ENCODE measurements at places on chromosomes 13 and 19. TPM values are rescaled to one million over a fixed set of nuclear protein-coding genes. Genes with fewer than 3 reads are reported as not detected.

The KL gene
- total RNA-seq = 1.3 TPM

The ANKLE1 gene
- 0.53 TPM for total RNA-seq

The ZNF132 gene
- 6.4 TPM for total RNA-seq

The RAB3D gene
- 12.2 TPM for total RNA-seq

The APOC1 gene
- 10.0 TPM for total RNA-seq

The ADM5 gene
- 0.28 TPM for total RNA-seq

The GCDH gene
- total RNA-seq = 25.2 TPM

The PRR20C gene
- total RNA-seq = not detected

The ZNF225 gene
- total RNA-seq = 3.9 TPM

The POU2F2 gene
- total RNA-seq = 1.6 TPM

The ZNF814 gene
- total RNA-seq = 11.4 TPM

The CCDC169 gene
- 0.20 TPM for total RNA-seq

The EHD2 gene
- 61.9 TPM for total RNA-seq

The KIR3DL1 gene
- not detected for total RNA-seq

The C13orf42 gene
- total RNA-seq = not detected

The ZNF486 gene
- 2.6 TPM for total RNA-seq

The PODNL1 gene
- 3.2 TPM for total RNA-seq

The YIF1B gene
- 24.4 TPM for total RNA-seq

The KLK15 gene
- total RNA-seq = not detected

Data from right cardiac atrium (tissue), 5 donors.